ENCODE measurements at places on chromosomes 2 and 18.

DNA sequence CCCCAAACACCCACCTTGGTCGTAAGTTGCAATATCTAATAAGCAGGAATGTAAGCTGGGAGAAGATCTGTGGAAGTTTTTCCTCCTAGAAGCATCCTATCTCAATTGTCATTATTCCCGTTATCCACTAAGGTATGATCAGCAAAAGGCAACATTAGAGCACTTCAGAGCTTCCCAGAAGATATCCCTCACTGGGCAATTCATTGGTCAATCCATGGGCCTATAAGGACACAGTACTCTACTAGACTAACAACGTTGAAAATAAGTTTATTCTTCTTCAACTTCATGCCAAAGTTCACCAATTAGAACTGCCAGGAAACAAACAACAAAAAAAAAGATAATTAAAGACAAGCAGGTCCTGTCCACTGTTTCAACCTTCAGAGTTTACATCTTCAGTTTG lies 433.0 kb upstream of the POU3F3 start:
- no peak for DNase-seq

DNA sequence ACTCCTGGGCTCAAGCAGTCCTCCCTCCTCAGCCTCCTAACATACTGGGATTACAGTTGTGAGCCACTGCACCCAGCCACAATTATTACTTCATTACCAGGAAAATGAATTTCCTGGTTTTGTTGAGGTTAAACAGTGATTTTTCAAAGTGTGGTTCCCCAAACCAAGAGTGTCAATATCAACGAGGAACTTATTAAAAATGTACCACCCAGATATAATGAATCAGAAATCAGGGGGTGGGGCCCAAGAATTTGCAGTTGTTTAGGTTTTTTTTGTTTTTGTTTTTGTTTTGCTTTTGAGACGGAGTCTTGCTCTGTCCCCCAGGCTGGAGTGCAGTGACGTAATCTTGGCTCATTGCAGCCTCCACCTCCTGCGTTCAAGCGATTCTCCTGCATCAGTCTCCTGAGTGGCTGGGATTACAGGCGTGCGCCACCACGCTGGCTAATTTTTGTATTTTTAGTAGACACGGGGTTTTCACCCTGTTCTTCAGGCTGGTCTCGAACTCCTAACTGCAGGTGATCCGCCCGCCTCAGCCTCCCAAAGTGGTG lies 94.1 kb downstream of the WDSUB1 start:
- DNase-seq, result no peak

DNA sequence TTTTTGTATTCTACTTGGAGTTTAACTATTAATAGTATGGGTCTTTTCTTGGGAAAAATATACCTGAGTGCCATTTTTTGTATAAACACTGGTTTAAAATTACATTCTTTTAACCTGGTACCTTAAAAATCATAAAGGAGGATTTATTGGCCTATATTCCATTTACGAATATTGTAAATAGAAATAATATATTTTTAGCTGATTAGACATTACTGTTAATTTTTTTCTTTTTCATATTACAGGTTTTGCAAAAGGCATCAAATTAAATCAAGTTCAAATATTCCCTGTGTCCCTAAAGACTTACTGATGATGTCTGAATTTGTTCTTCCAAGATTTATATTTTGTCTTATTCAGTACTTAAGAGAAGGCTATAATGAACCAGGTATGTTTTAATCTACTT lies 44.7 kb downstream of the UBR3 start:
- DNase-seq, result no peak

DNA sequence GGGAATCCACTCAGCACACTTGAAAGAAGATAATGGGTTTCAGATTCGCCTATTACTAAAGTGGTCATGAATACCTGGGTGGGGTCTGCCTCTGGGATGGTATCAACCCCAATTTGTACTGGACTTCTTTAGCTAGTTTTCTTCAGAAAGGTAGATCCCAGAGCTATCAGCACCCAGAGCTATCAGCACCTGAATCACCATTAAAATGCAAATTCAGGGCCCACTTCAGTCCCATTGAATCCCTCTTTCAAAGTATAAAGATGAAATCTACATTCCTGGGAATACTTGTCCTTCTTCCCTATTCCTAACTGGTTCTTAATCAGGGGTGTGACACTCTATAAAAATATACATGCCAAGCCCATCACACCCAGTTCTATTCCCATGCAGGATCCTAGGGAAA lies 914.3 kb downstream of the DCC start:
- DNase-seq, result no peak

DNA sequence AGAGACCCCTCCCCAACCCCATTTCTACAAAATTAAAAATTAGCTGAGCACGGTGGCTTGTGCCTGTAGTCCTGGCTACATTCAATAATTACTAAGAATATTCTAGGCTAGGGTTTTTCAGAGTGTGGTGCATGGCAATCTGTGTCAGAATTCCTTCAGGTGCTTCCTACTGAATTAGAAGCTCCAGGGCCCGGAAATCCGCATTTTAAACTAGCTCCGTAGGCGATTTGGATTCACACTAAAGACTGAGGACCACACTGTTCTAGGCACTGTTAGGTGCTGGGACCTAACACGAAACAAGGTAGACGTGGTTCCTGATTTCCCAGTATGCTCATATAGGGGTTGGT lies 628 bp upstream of the ZFAND2B start:
- DNase-seq, result no peak

GRCh38 chr2:129255610-129256313 lies 723.7 kb upstream of the RAB6C start:
- DNase-seq, result no peak

Data from stimulated activated CD4-positive, alpha-beta T cell treated with anti-CD3 and anti-CD28 coated beads, Interleukin-1b, Interleukin-23, amount 100 ng/mL, for 1 hour (primary cell).